Cardiac septum (tissue), 1 donor: ENCODE measurements at places on chromosomes 1 and 21. TPM values are rescaled to one million over a fixed set of nuclear protein-coding genes. Genes with fewer than 3 reads are reported as not detected.

- no peak for DNase-seq
Observed at GRCh38 chr1:103266036-103266435, 157.7 kb upstream of the COL11A1 start.

DNA sequence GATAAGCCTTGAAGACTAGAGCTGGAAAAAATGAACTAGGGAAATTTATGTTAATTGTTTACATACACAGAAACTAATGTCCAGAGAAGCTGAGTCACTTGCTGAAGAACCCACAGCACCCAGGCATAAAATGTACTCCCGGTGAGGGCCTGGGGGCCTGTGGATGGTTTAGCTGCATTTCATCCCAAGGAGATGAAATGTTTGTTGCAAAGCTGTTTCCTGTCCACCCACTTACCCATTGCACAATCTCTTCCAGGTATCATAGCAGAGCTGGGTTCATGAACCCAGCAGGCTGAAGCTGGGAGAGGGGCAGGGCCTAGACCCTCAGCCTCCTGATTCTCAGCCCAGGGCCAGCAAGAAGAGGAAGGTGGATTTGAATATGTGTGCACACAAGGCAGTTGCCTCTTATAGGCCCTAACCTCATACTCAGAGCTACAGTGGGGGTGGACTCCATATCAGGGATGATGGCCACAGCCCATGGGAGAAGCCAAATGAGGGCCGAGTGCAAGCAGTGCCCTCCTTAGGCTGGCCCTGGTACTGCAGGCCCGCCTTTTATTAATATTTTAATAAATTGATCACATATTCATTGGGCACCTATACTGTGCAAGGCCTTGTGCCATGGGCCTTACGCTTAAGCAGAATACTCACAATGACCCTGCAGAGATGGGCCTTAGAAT is 110.8 kb downstream of the LACTBL1 start:
- DNase-seq: no peak

- DNase-seq: no peak
Observed at GRCh38 chr1:219784660-219785381, 143.5 kb downstream of the SLC30A10 start.

DNA sequence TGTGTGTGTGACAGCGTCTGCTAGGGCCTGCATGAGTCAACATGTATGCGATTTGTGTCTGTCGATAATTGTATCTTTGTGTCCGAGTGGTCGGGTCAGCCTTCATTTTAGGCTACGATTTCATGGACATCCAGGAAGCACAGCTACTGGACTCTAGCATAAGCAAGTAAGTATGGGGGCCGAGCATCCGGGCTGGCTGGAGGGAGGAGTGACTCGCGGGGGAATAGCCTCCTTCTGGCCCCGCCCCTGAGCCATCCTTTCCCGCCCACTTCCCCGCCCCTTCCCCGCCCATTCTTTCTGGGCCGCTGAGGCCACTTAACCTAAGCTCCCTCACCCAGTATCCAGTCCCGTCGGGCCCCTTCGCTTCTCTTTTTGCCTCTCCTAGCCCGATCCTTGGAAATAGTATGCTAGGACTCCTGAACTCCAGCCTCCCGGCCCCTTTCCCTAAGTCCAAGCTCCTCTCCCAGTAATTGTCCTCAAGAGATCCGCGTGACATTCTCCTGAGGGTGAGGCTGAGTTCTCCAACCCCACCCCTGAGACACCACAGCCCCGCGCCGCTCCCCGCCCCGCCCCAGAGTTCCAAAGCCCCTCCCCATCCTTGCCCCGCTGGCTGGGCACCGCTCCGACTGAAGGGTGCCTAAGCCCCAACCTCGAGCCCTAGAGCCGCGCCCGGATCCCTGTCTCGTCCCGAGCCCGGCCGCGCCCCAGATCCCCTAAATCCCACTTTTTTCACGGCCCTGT is 1.2 kb downstream of the MAP3K6 start:
- DNase-seq: peak; percentile 97

DNA sequence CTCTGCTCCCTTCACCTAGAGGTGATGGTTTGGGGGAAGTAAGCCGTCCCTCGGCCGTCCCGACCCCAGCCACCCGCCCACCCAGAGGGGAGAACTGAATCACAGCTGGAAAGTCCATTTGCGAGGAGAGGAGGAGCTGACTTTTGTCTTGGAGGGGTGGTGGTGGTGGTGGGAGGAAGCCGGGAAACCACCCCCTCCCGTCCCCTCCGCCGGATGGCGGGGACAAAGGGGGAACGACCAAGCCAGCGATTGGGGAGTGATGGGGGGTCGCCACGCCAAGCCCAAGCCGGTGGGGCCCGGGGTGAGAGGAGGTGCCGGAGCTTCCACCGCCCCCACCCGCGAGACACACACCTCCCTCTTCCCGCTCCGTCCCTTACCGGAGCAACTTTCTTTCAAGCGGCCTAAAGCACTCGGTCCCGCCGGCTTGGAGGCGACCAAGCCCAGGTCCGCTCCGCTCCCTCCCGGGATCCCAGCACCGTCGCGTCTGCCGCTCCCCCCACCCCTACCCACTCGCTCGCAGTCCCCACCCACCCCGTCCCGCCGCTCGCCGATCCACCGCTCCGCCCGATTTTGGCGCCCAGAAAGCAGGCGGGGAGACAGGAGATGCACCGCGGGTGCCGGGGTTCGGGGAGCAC is 540 bp downstream of the ARHGEF2 start:
- DNase-seq: no peak

- DNase-seq: no peak
Observed at GRCh38 chr1:2019571-2020309, 595 bp downstream of the GABRD start.

GRCh38 chr21:46017695-46018094 is 36.1 kb downstream of the COL6A1 start:
- no peak for DNase-seq

GRCh38 chr1:182331387-182331786 is 60.2 kb downstream of the GLUL start:
- no peak for DNase-seq

DNA sequence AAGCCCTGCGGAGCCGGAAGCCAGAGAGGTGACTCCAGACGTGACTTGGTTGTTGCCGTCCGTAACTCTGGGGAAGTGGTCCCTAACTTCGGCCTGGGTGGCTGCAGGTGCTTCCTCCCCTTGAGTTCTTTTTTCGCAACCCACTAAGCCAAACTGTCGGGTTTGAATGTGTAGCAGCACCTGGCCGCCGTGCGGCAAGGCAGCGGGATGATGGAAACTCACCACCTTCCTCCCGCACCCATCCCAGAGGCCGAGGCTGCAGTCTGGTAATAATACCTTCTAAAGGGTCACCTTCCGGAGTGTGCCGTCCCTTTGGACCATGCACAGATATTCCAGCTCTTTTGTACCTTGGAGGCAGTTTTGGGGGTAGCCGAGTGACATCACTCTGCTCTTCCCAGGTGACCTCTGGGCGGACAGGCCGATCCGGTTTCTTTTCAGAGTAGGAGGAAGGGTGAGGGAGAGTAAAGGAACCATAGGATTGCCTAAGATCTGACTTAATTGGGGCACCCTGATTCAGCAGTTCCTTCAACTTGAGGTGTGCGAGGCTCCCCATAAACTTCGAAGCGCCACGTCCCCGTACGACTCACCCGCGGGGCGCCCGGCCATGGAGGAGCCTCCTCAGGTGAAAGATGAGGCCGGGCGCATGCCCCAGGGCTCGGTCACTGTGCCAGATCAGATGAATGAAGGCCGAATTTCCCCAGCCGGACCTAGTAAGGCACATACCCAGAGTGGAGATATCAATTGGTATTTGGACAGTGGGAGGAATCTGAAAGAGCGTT is 1.0 kb downstream of the KCNK1 start:
- DNase-seq: no peak

GRCh38 chr1:47196622-47197021 is 6.8 kb upstream of the PDZK1IP1 start:
- DNase-seq: peak; percentile 9

The C1orf94 gene
- not detected for total RNA-seq

The CDC20 gene
- total RNA-seq: 0.78 TPM

The KISS1 gene
- not detected for total RNA-seq

The RGS8 gene
- total RNA-seq: not detected

The PDXK gene
- 56.9 TPM for total RNA-seq
